Stimulated activated CD4-positive, alpha-beta T cell treated with anti-CD3 and anti-CD28 coated beads, Interleukin-2, amount 100 ng/mL, for 4 hours (primary cell): ENCODE measurements at places on chromosomes 11 and 22.

- DNase-seq: no peak
These were observed 8.0 kb upstream of the B3GNT6 start for GRCh38 chr11:77026221-77026620.

- no peak for DNase-seq
These were observed 155.8 kb downstream of the DSCAML1 start for GRCh38 chr11:117641008-117641915.

- no peak for DNase-seq
These were observed 97.7 kb downstream of the CD44 start for GRCh38 chr11:35236667-35237003.

DNA sequence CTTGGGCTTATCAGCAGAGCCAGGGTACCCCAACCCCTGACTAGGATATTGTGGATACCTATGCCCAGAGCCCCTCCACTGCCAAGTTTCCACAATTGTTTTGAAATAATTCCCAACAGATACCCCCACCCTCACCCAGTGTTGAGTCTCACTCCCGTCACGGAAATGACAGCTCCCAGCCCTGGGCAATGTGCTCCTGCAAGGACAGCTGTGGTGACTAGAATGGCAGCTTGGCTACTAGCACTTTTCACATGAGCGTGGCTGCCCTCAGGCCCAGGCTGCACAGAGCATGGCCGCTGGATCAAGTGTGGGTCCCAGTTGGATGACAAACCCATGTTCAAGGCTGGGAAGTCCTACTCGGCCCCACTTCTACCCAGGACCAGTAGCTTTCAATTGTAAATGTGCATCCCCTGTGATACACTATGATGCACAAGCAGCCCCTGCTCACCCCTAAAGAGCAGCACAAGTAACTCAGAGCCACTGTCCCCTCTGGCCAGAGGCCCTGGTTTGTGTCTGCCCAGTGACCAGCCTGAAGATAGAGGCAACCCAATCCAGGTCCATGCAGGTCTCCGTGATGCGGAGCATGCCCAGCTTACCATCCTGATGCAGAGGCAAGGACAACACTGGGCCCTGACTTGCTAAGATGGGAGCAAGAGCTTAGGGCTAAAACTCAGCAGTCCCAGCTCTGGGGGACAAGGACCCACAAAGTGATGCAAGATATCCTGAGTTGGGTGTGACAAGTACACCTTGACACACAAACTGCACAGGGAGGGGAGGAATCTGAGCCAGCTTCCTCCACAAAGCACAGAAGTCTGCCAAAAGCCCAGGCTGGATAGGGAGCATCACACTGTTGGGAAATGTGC is 13.2 kb downstream of the KCNQ1OT1 start:
- no peak for DNase-seq

DNA sequence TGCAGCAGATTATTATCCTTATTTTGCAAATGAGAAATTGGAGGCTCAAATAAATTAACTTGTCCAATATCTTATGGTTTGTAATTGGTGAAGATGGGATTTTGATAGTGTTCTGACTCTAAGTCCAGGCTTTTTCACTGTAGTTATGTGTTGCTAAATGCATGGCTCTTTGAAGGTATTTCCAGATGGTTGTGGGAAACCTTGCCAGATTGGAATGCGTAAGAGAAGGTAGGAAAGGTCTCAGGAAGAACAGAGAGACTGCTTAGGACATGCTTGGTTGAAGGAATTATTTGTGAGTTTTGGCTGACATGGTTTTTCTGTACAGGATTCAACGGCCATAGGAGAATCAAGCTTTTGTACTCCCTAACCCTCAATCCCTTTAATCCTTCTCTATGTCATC is 108.6 kb downstream of the STIM1 start:
- DNase-seq: no peak

GRCh38 chr22:25048659-25049647 is 96.4 kb downstream of the KIAA1671 start:
- peak; percentile 55 for DNase-seq

DNA sequence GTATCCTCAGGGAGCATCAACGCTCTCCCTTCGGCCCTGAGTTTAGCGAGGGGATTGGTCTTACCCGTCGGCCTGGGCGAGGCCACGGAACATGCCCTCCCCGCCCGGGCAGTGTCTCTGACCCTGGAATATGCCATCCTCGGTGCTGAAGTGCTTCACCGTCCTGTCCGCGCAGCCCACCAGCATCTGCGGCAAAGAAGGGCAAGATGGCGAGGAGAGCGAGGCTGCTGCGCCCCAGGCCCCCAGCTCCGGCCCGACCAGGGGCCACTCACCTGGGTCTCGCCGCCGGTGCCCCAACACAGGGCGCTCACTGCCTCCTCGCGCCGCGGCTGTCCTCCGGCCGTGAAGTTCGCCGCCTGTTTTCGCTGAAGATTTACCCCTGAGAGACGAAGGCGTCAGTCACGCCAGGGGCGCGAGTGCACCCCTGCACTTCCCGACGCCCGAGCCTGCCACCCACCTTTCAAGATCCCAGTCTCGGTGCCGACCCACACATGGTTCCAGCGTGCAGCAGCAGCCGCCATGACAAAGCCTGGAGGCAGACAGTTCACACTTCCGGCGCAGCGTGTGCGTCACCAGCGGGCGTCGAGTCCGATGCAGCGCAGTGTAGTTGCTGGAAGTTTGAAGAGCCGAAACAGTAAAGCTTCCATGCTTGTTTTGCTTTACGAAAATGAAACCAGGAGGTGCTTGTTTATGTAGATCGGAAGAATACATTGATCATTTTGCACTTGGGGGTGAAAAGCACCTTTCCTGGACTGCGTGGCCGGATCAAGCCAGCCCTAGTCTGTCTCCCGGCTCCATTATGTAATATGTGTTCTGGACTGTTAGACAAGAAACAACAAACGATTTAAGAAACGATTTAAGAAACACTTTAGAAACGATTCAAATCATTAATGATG is at the start of gene WDR74:
Gene WDR74 (minus strand): TSS at position 541 of the 896 bp plus-strand sequence. CDS start 20 bp downstream, at position 521.
- DNase-seq: peak; percentile 90

GRCh38 chr11:100687630-100688395 is 725 bp downstream of the ARHGAP42 start:
- no peak for DNase-seq

- DNase-seq: no peak
These were observed 119.2 kb downstream of the PHF21B start for GRCh38 chr22:44890416-44891292.

GRCh38 chr22:29074276-29074772 is 1.5 kb downstream of the KREMEN1 start:
- DNase-seq: no peak

GRCh38 chr11:18705651-18706281 is 7.2 kb downstream of the TMEM86A start:
- DNase-seq: no peak

- DNase-seq: no peak
These were observed 39.7 kb downstream of the FAT3 start for GRCh38 chr11:92264350-92264749.

- DNase-seq: no peak
These were observed 9.3 kb upstream of the MIAT start for GRCh38 chr22:26648011-26648497.
